ENCODE measurements at places on chromosomes 1 and 21.

- DNase-seq = no peak
These were observed 78.6 kb upstream of the TLR5 start for GRCh38 chr1:223221686-223222085.

- DNase-seq = no peak
These were observed 35.7 kb downstream of the NCF2 start for GRCh38 chr1:183554577-183554976.

GRCh38 chr1:69985376-69985775 lies 220.0 kb downstream of the LRRC40 start:
- DNase-seq = no peak

- DNase-seq = no peak
These were observed 33.7 kb downstream of the KCND3 start for GRCh38 chr1:111955755-111956154.

- no peak for DNase-seq
These were observed 5.4 kb upstream of the GJA8 start for GRCh38 chr1:147897029-147897752.

DNA sequence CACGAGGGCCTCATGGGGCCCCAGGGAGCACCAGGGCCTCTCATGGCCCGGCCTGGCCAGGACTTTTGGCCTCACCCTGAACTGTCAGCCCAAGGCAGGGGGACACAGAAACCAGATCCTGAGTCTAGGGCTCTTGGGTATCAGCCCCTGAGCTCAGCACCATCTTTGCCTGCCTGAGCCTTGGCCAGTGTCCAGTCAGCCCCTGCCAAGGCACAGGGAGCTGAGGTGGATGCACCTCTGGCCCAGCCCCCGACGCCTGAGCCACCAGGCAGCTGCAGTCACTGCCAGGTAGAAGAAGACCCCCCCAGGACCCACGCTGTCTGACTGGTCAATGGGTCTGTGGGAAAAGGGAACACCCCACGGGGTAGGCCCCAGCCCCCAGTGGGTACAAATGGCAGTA lies 25.3 kb downstream of the CDCA8 start:
- no peak for DNase-seq

DNA sequence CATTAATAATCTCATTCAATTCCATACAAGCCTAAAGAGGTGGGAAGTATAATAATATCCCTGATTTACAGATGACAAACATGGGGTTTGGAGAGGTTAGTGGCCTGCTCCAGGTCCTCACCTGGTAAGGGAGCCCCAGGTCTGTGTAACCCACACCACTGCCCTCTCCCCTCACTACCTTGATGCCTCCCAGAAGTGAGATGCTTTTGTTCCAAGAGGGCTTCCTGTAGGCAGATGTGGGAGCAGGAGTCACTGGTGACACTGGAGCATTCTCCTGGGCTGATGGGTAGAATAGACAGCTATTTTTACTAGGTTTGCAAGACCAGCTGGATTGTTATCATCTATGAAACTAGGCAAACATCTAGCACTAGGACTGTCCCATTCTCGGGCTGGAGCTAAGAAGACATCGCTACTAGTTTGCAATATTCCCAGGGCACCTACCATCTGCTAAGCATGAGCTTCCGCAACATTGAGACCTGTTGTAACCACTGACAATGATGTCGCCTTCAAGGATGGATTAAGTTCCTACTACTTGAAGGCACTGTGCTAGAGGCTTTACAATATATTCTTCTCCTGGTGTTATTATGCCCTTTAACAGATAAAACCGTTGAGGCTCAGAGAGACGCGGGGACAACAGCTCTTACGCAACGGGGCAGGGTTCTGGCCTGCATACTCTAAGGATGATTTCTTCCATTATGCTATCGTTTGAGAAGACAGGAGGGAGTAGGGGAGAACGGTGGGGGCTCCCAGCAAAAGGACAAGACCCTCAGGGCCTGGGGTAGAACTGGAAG lies 35.0 kb downstream of the BATF3 start:
- DNase-seq = no peak

GRCh38 chr1:228691926-228692325 lies 43.4 kb upstream of the RHOU start:
- DNase-seq = no peak

DNA sequence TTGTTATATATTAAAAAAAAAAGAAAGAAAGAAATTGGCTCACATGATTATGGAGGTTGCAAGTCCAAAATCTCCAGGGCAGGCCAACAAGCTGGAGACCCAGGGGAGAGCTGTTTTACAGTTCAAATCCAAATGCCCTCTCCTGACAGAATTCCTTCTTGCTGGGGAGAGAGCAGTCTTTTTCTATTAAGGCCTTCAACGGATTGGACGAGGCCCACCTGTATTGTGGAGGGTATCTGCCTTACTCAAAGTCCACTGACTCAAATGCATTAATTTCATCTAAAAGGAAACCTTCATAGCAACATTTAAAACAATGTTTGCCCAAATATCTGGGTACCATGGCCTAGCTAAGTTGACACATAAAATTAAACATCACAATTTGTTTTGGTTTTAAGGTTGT lies 56.9 kb upstream of the TRIM67 start:
- DNase-seq = no peak

DNA sequence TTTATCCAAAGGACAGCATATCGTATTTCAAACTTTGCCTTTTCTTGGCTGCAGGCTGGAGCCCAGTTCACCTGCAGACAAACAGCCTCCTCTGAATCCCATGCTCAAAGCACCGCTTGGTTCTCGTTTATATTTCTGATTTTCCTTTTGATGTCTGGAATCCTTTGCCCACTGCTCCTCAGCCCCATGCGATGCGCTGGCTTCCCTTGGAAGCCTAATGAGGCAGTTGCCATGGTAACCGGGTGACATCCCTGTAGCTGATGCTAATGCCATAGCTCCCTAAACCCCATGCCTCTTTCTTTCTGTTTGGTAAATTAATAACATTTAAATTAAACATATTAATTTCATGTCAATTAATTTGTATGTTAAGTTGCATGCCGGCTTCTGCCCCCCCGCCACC lies 327.1 kb downstream of the PRDM2 start:
- DNase-seq = no peak

- DNase-seq = no peak
These were observed 53.6 kb downstream of the WARS2 start for GRCh38 chr1:119086830-119087229.

GRCh38 chr1:60621368-60621851 lies 461.0 kb upstream of the NFIA start:
- DNase-seq = no peak

- no peak for DNase-seq
These were observed 100.5 kb downstream of the ZBTB18 start for GRCh38 chr1:244151537-244151936.

- peak; percentile 49 for DNase-seq
These were observed 30.0 kb upstream of the SGIP1 start for GRCh38 chr1:66503841-66504470.

- no peak for DNase-seq
These were observed 11.8 kb upstream of the F3 start for GRCh38 chr1:94553323-94553730.

GRCh38 chr1:201213926-201214325 lies 23.3 kb downstream of the IGFN1 start:
- no peak for DNase-seq

DNA sequence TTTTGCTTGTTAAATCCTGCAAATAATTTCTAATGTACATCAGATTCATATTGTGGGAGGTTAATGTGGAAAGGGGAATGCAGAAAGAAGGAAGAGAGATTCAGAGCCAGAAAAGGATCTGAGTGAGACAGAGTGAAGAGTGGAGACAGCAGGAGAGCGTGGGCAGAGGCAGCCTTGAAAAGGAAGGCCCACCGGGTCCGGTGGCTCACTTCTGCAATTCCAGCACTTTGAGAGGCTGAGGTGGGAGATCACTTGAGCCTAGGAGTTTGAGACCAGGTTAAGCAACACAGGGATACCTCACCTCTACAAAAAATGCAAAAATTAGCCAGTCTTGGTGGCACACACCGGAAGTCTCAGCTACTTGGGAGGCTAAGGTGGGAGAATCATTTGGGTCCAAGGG lies 222.0 kb upstream of the RAB4A start:
- no peak for DNase-seq

GRCh38 chr1:226001963-226002666 lies 3.0 kb upstream of the SDE2 start:
- peak; percentile 34 for DNase-seq

DNA sequence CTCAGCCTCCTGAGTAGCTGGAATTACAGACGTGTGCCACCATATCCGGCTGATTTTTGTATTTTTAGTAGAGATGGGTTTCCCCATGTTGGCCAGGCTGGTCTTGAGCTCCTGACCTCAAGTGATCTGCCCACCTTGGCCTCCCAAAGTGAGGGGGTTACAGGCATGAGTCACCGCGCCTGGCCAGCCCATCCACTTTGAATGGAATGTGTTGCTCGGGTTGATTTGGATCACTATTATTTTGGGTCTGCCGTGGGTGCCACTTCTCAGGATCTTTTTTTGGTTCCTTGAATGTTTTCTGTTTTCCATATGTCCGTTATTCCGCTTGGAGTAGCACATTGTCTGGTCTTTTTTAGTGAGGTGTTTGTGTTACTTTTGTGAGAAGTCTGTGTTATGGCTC lies 17.0 kb downstream of the PCNT start:
- no peak for DNase-seq

DNA sequence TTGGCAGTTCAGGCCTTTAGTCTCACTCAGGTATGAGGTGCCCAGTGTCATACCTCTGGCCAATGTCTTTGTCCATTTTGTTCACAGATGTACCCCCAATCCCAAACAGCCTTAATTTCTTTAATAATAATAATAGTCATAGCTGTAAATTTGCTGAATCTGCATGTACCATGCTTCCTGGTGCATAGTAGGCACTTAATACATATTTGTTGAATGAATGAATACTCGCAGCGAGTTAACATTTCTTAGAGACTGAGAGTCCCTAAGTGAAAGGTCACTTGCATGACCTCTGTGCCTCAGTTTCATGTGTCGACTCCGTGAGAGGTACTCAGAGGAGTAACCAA lies 12.5 kb downstream of the ALPL start:
- DNase-seq = no peak

DNA sequence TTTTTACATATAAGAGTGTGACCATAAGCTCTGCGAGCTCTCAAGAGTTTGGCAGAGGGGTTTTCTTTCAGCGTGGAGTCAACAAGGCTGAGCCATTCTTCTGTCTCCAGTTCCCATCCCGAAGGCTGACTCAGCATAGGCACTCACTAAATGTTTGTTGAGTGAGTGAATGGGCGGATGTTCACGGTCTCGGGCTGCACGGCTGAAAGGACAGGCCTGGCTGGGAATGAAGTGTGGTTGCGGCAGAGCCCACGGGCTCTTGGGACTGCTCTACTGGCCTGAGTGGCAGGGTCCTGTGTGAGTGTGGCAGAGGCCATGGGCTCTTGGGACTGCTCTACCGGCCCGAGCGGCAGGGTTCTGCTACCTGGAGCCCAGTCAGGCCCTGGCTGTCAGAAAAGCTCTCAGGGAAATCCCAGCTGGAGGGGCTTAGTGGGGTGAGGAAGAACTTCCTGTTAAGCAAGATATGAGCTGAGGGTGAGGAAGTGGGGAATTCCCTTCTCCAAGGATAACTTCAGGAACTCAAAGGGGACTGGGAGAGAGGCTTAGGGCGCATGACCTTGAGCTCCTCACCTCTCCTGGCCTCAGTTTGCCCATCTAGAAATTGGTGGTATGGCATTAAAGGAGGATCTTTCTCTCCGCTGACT lies 56.6 kb upstream of the C1orf174 start:
- no peak for DNase-seq

- no peak for DNase-seq
These were observed 2.9 kb upstream of the NFASC start for GRCh38 chr1:204867666-204868339.

DNA sequence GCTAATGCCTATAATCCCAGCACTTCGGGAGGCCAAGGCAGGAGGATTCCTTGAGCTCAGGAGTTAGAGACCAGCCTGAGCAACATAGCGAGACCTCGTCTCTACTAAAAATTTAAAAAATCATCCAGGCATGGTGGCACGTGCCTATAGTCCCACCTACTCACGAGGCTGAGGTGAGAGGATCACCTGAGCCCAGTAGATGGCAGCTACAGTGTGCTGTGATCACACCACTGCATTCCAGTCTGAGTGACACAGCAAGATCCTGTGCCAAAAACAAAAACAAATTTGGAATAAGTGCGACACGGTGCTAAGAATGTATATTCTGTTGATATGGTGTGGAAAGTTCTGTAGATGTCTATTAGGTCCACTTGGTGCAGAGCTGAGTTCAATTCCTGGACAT lies 15.1 kb downstream of the USP33 start:
- no peak for DNase-seq

DNA sequence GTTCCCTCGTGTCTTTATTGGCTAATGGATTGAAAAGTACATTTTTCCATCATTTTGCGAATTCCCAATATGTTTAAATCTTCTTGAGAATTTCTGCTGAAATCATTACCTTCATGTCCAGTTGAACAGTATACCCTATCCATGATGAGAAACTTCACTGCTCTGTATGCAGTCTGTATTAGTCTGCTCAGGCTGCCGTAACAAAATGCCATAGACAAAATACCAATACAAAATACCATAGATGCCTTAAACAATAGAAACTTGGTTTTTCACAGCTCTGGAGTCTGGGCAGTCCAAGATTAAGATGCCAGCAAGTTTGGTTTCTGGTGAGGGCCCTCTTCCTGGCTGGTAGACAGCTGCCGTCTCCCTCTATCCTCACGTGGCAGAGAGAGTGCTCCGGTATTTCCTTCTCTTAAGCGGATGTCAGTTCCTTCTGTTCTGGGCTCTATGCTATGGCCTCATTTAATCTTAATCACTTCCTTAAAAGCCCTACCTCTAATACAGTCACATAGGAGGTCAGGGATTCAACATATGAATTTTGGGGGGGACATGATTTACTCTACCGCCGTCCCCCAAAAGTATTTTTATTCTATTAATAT lies 27.0 kb downstream of the CXADR start:
- DNase-seq = no peak

- no peak for DNase-seq
These were observed 1.3 kb upstream of the LIN28A start for GRCh38 chr1:26409191-26409807.

- no peak for DNase-seq
These were observed 117.2 kb downstream of the CNIH3 start for GRCh38 chr1:224733027-224733911.

- no peak for DNase-seq
These were observed 90.1 kb downstream of the ZSCAN20 start for GRCh38 chr1:33562563-33562962.

DNA sequence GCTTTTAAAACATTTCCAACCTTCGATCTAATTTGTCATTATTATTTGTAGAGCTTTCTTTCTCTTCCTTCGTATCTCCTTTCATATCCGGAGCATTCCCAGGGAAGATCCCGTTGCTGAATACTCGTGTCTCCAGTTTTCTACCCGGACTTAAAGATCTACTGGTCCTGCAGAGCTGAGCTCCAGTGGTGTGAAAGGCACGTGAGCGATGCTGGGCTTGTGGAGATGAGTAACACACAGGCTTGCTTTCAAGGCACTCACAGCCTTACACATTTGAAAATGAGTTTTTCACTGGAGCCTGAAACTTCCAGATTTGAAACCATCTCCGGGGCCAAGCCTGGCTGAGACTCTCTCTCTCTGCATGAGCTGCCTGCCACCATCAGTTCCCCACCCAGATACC lies 428.3 kb downstream of the KIF26B start:
- no peak for DNase-seq
